ENCODE measurements at places on chromosomes 2 and 18.

DNA sequence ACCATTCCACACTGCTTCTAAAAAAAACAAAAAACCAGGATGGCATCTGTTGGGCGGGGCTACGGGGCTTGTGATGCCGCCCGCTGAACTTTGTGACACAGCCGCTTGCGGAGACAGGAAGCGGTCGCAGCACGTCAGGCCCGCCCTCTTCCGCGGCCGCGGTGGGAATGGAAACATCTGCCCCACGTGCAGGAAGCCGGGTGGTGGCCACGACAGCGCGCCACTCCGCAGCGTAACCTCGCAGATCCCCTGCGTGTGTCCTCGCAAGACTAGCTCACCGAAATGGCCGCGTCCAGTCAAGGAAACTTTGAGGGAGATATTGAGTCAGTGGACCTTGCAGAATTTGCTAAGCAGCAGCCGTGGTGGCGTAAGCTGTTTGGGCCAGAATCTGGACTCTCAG, 168.5 kb downstream of the SUCLG1 start:
- DNase-seq, result no peak

- no peak for DNase-seq
Measured at GRCh38 chr2:17538022-17538843, 2.3 kb upstream of the VSNL1 start.

DNA sequence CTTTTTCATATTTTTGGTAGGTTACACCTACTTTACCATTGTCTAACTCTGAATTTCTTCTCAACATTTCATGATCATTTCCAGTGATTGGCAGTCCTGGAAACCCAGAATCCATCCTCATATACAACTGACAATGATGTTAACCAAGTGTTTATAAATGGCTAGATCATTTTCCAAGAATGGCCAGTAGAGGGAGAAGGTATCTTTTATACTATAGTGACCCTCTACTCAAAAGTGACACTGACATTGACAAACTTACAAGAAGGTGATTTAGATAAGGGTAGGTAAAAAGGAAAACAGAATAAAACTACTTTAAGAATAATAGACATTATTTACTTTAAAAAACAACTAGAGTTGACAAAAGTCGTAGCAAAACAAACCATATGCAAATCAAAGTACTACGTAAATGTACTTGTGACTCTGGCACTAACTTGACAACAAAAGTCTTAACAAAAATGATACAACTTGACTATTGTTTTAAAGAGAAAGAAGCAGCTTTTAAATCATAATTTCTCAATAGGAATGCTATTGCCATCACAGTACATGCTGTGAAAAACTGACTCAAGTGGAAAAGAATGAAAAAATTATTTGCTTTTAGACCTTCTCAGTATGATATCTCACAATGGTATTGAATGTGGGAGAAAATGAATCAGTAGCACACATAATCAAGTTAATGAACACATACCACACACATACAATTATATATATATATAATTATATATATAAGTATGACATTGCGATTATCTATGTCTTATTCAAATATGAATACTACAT, 76.6 kb upstream of the GRB14 start:
- DNase-seq, result no peak

- DNase-seq, result no peak
Measured at GRCh38 chr2:116819355-116819754, 995.1 kb upstream of the DDX18 start.

DNA sequence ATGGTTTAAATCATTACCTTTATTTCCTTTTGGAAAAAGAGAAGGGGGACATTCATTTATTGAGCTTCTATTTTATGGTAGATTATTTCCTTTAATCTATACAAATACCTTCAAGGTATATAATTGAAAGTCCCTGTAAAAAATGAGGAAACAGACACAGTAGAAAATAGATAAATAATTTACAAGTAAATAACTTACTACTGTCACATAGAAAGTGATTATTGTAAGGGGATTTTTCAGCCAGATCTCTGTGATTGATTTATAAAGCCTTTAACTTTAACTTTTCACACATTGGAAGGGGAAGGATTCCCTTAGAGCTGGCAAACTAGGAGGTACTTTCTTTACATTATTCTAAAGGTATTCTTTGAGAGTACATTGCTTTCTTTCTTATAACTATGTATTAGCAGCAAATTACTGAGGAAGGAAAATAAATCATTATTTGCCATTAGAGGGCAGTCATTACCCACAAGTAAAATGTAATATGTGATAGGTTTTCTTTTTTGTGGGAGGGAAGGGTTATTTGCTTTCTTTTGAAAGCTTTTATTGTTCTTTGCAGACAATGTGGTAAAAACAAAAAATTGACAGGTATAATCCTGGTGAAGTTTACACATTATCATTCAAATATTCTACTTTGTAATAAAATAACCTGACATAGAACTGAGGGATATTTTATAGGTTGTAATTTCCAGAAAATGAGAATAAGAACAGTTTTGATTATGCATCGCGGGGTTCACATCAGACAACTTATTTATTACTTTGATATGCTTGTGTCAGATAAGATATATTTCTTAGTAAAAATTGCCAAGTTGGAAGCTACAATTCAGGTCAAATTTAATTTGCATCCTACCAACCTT, 24.8 kb upstream of the RPE start:
- DNase-seq, result no peak
